NCI-H526 treated with DMSO at 0.1 percent for 48 hours (cell line): ENCODE measurements at places on chromosomes 16 and 17.

DNA sequence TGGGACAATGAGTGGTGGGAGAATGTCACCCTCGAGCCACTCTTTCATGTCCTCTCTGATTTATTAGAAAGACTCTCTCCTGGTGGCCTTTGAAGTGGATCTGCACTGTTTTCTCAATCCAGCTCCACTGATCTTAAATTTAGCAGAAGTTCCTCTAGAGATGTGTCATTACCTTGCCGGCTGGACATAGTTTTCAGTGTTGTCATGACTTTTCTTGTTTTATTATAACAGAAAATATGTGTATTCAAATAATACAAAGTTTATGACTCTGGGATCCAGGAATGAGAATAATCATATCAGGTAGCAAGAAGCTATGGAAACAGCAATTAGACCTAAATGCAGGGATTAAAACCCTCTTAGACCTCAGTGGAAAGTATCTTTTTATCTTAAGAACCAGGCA, 247.5 kb upstream of the ELAC2 start:
- DNase-seq, result no peak

DNA sequence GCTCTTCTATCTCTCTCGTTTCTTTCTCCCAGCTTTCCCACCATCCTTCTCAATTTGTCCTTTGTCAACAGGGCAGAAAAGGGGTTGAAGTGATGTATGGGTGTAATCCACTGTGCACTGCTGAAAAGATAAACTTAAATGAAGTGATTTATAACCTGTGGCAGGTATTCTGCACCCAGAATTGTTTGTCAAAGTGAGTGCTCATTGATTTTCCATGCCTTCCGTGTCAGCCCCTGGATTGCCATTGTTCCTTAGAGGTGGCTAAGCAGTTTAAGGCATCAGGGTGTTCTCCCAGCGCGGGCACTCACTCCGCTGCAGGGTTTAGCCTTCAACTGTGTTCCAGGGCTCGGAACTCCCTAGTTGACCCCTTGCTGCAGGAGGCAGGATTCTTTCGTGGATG, 82.9 kb downstream of the PITPNC1 start:
- no peak for DNase-seq

- no peak for DNase-seq
Measured at GRCh38 chr16:5447734-5448133, 350.1 kb upstream of the EEF2KMT start.

DNA sequence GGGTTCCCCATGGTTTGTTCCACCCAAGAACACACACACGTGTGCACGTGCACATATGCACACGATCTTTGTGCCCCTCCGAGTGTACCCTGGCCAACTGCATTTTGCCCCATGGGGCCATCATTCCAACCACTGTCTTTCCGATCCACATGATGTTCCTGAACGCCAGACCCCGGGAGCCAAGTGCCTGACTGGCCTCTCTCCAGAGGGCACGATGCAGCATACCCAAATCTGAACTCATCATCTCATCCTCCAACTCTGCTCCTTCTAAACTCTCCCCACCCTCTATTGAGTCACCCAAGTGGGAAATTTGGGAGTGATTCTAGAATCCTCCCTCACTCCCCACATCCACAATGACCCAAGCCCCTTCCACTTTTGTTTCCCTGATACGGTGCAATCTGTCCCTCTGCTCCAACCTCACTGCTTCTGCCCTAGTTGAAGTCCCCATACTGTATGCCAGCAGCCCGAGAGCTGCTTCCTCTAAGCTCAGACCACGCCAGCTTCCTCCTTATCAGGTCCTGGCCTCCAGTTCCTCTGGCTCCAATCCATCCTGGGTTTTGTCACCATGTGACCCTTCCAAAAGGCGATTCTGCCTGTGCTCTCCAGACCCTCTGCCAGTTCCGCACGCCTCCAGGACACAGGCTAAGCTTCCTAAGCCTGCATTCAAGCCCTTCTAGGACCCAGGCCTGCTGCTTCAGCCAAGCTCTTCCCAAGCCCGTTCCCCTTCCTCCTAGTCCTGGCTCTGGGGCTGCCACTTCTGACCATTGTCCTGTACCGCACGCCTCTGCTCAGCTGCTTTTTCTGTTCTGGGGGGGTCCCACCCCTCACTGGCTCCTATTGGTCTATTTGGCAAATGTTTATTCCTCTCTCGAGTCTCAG, 10.1 kb upstream of the TMEM208 start:
- no peak for DNase-seq

DNA sequence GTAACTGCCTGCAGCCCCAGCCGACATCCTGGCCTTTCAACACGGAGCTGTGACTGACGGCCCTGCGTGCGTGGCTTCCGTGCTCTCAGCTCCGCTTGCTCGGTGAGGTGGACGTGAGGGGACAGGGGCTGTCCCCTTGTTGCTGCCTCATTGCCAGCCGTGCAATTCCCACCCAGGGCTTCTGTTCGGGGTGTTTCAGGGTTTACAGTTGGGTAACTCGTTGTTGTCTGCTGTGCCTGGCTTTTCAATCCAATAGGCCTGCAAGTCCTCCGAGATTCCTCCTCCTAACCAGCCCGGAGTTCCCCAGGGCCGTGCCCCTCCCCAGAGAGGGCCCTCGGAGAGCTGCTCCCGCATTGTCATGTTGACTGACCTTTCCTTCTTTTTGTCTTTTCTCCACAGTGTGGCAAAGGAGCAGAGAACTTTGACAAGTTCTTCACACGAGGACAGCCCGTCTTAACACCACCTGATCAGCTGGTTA, 31.4 kb upstream of the CACNG5 start:
- DNase-seq, result no peak

DNA sequence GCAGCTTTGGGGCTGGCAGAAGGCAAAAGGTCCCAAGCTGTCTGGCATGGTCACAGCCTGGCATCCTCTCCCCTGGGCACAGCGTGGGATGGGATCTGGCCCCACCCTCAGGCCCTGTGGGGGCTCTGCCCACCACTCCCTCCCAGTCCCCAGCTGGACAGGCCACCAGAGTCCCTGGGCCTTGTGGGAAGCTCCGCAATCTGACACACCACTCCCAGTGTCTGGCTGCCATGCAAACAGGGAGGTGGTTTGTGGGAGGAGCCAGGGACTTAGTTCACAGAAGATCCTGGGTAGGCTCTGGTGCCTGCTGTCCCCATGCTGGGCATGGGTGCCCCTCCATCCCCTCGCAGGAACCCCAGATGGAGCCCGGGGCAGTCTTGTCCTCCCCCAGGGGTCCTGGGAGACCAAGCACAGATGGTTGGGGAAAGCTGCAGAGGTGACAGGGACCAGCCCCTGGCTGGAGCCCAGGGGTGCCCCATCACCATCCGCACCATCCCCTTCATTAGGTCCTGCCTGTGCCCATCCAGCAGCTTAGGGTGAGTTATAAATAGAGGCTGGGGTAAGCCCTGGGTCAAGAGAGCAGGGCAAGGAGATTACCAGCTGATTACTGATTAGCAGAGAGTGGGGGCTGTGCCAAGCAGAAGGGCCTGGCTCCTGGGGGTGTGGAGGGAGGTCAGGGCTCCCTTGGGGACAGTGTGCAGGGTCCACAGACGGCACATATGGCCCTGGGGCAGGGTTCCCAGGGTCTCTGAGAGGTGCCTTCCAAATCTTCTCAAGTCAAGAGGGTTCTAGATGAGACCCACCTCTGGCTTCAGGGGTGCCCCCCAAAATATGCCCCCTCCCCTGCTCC, 6.2 kb downstream of the FSCN2 start:
- DNase-seq, result no peak
